ENCODE measurements at places on chromosomes 3 and 15.

- DNase-seq = no peak
These were observed 36.5 kb upstream of the UACA start for GRCh38 chr15:70799667-70800450.

DNA sequence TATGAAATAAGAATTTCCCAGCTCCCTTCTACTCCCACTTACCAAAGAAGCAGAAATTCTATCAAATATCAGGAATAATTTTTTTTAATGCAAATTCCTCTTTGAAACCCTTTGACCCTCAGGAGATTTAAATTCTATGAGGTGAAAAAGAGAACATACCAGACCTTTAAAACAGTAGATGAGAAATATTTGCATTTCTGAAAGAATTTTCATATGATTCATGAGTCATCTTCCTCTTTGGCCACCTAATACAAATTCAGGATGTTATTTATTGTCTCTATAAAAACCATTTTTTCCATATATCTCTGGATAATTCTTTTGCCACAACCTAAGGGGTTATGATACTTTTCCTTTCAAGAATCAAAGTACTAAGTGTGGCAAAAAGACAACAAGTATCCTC is 67.3 kb upstream of the ST3GAL6 start:
- DNase-seq = no peak

- no peak for DNase-seq
These were observed 85.6 kb downstream of the SEC22A start for GRCh38 chr3:123287051-123287961.

- DNase-seq = no peak
These were observed 4.6 kb upstream of the ALCAM start for GRCh38 chr3:105362021-105362665.

- DNase-seq = no peak
These were observed 622.2 kb downstream of the ZPLD1 start for GRCh38 chr3:103057003-103057402.

GRCh38 chr3:13162549-13163320 is 89.5 kb upstream of the IQSEC1 start:
- no peak for DNase-seq

GRCh38 chr3:39106851-39107387 is 508 bp downstream of the GORASP1 start:
- no peak for DNase-seq

DNA sequence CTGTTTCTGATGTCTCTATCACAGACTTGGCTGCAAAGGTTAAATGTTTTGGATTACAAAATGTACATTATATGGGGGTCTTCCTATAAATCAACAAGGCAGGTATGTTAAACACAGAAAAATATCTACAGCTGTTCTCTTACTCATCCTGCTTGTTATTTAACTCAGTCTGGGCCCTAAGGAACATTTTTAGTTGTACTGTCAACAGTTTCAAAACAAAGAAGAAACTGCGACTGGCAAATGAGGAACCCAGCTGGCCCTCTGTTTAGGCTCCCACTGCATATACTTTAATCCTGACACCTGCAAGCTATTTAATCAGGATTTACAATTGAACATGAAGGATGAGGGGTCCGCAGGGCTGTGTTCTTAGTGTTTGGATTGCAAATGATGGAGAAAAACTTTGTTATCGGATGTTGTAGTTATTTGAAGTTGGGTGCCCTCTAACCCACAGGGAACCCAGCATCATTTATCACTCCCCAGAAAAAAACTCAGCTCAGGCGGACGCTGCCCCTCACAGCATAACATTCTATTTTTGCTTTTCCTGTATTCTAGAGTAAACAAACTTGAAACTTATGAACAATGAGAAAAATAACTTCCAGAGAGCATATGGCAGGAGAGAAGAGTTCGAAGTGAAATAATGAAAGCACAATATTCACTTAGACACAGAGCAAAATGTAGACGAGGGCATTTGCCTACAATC is 91.2 kb downstream of the POLR2M start:
- DNase-seq = no peak

GRCh38 chr15:76440441-76440840 is 103.9 kb downstream of the ISL2 start:
- no peak for DNase-seq

DNA sequence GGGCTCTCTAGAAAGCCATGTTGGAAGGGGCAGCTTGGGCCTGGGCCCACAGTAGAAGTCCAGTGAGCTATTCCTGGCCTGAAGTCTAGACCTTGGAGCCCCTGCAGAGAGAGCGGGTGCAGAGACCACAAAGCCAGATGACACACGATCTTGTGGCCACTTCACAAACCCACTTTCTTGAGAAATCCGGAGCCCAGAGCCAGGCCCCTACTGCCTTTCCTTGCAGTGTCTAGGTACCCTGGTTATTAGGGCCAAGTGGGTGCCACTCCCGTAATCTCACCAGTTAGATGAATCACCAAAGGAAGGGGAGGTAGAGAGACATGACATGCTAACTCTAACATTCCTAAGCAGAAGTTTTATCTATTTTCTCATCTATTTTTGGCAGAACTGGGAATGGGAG is 72.5 kb upstream of the ADAMTSL3 start:
- DNase-seq = no peak

DNA sequence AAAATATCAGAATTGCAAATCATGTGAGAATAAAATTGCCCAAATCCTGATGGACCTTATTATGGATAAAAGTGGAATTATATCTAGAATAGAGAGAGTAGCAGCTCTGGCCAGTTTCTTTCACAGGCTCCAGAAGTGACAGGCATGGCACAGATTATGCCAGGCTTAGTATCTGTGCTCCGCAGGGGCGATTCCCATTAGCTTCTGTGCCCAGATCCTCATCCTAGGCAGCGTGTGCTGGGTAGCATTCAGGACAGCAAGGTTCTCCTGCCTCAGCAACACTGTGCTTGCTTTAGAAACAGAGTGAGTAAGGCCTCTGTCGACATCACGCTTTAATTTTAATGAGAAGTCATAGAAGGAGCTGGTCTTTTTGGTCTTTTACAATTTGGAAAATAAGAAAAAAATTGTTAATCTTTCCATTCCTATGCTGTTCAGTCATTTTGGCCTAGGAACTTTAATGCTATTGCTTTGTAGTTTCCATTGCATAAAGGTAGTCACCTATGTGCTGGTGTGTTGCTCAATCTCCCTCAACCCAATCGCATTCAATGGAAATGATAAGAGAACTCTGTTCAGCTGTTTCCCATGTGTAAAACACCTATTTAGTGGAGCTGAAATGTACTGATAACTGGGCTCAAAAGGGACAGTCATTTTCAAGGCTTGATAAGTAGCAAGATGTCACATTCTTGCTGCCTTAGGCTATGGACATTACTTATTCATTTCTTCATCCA is 770.1 kb downstream of the AGBL1 start:
- DNase-seq = no peak

DNA sequence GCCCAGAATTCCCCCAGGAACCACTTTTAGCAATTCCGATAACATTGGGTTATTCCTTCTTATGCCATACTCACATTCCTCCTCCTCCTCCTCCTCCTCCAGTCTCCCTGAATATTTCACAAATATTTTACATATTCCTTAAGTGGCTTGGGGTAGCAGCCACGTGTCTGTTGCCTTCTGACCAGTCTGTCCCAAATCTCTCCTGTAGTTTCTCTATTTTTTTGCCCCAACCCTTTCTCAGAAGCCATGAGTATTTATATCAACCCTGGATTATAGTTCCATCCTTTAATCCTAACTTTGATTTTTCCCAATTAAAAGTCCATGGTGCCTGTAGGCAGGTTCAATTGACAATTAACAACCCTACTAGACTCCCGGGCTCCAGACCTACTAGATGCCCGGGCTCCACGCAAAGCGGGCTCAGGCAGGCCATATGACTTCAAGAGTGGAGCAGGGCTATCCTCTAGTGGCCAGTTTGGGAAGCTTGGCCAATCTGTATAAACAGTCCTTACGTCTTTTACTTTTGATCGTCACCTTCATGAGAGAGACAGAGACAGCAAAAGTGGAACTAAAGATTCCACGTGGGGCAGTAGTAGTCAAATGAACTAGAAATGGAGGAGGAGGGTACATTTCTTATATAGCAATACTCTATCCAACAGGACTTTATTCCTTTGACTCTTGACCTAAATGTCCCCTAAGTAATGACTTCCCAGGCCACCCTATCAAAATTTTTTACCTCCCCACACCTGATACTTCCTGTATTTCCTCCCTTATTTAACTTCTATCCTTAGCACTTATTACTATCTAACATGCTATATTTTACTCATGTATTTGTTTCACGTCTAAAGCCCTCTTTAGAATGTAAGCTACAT is 69.7 kb downstream of the USF3 start:
- DNase-seq = no peak

GRCh38 chr3:101722394-101723173 is 1.8 kb upstream of the CEP97 start:
- DNase-seq = no peak
